ENCODE measurements at places on chromosomes 13 and 19. TPM values are rescaled to one million over a fixed set of nuclear protein-coding genes. Genes with fewer than 3 reads are reported as not detected.

SLITRK6 gene
- total RNA-seq, result 0.94 TPM

DDX39A gene
- 37.9 TPM for total RNA-seq

ZNF543 gene
- total RNA-seq, result 43.2 TPM

KLK15 gene
- total RNA-seq, result not detected

TMEM255B gene
- 0.31 TPM for total RNA-seq

GRK1 gene
- 1.3 TPM for total RNA-seq

ERICH4 gene
- not detected for total RNA-seq

FPR1 gene
- 4.7 TPM for total RNA-seq

HS6ST3 gene
- total RNA-seq, result 21.3 TPM

VSTM2B gene
- 18.8 TPM for total RNA-seq

CD70 gene
- total RNA-seq, result not detected

CADM4 gene
- total RNA-seq, result 89.8 TPM

CHAMP1 gene
- total RNA-seq, result 15.0 TPM

PODNL1 gene
- not detected for total RNA-seq

CBY2 gene
- not detected for total RNA-seq

GSX1 gene
- total RNA-seq, result not detected

CEACAM7 gene
- total RNA-seq, result not detected

FBXO27 gene
- 5.9 TPM for total RNA-seq

LIM2 gene
- total RNA-seq, result not detected

CGB7 gene
- total RNA-seq, result not detected

PSG3 gene
- total RNA-seq, result not detected

RNF113B gene
- not detected for total RNA-seq

TMPRSS9 gene
- total RNA-seq, result 0.63 TPM
